ENCODE measurements at places on chromosomes 6 and 20. TPM values are rescaled to one million over a fixed set of nuclear protein-coding genes. Genes with fewer than 3 reads are reported as not detected.
A peak's percentile ranks its signal among the peaks of the same experiment; 100 is the strongest.

GRCh38 chr20:38888059-38888831 is 38.0 kb upstream of the FAM83D start:
- no peak for DNase-seq
- H3K27ac ChIP-seq: no peak overlapping the region
- peaks cover 5% of the 10 kb centered on the region for H3K4me1 ChIP-seq
- no peak overlapping the region for H3K4me3 ChIP-seq

- no peaks in the 10 kb centered on the region for H3K36me3 ChIP-seq
- H3K27ac ChIP-seq: no peak overlapping the region
- DNase-seq: no peak
- H3K27me3 ChIP-seq: no peaks in the 10 kb centered on the region
Observed at GRCh38 chr6:51001399-51001798, 182.7 kb downstream of the TFAP2B start.

DNA sequence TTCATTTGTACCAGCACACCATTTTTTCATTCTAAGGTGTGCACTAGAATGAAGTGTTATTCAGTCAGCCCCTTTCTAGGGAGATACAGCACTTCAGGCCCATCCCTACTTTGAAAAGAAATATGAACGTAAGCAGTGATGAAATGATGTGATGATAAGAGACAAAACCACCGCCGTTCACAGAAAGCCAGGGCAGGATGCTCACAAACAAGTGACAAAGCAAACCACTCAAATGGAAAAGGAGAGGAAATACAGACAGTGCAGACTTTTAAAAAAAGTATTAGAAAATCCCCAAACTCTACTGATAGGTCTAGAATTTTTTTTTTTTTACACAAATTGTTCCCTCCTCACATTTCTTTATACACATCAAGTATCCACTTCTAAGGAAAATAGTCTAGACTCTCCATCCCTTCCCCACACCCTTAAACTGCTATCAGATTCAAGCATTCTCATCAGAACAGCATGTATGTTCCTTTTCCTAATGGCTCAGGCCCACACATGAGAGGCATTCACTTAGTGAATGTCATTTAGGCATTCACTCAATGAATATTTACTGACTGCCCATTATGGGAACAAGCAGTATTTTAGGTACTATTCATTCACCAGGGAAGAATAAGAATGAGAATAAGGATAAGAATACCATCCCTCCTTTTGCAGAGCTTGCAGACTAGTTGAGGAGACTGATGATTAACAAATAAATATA is 243.5 kb downstream of the GMPR start:
- no peaks in the 10 kb centered on the region for H3K27me3 ChIP-seq
- H3K27ac ChIP-seq: peak overlapping the region; percentile 75
- peaks cover 33% of the 10 kb centered on the region for H3K4me1 ChIP-seq
- H3K4me3 ChIP-seq: no peak overlapping the region
- H3K36me3 ChIP-seq: no peaks in the 10 kb centered on the region
- DNase-seq: peak; percentile 88

- H3K27me3 ChIP-seq: no peaks in the 10 kb centered on the region
- H3K27ac ChIP-seq: no peak overlapping the region
- H3K36me3 ChIP-seq: no peaks in the 10 kb centered on the region
- H3K4me1 ChIP-seq: peaks cover 9% of the 10 kb centered on the region
Observed at GRCh38 chr6:428047-428603, 36.6 kb downstream of the IRF4 start.

DNA sequence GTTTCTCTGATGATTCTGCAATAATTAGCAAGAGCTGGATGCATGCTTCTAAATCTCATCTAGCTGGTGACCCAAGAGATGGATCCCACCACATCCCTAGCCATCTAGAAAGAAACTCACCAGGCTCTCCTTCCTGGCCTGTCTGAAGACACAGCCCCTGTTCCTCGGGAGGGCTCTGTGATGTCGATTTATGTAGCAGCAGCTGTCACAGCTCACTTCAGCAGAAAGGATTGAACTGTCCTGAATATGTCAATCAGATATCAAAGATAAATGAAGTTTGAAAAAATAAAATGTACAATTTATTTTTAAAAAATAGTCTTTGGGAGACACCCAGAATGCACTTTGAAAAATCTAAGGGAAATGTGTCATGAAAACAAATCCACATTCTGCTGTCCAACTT is 67.3 kb upstream of the TSHZ2 start:
- H3K27ac ChIP-seq: no peak overlapping the region
- no peak for DNase-seq
- H3K4me3 ChIP-seq: no peak overlapping the region
- H3K36me3 ChIP-seq: no peaks in the 10 kb centered on the region

- H3K4me3 ChIP-seq: no peak overlapping the region
- no peak for DNase-seq
- no peaks in the 10 kb centered on the region for H3K4me1 ChIP-seq
- no peaks in the 10 kb centered on the region for H3K36me3 ChIP-seq
Observed at GRCh38 chr6:18725449-18725848, 338.3 kb downstream of the RNF144B start.

C20orf204 gene
- 4.7 TPM for total RNA-seq

SDCBP2 gene
- total RNA-seq: 1.0 TPM
